ENCODE measurements at places on chromosomes 2 and 18.

DNA sequence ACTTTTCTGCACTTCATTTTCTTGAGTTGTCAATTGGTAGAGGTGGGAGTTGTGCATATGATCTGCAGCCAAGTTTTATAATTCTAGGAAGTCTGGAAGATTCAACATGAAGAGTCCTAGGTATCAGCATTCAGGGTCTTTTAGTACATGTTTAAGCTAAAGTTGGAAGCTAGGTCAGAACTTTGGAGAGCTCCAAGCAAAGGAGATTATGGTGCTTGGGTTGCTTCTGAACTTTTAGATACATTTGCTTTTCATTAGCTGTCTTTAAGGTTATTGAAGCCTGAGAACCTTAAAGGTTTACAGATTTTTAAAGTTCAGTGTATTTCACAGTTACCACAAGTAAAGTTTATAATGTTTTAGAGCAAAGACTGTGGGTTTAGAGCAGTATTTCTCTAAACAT is 85.5 kb downstream of the EPC2 start:
- DNase-seq = peak; percentile 27

DNA sequence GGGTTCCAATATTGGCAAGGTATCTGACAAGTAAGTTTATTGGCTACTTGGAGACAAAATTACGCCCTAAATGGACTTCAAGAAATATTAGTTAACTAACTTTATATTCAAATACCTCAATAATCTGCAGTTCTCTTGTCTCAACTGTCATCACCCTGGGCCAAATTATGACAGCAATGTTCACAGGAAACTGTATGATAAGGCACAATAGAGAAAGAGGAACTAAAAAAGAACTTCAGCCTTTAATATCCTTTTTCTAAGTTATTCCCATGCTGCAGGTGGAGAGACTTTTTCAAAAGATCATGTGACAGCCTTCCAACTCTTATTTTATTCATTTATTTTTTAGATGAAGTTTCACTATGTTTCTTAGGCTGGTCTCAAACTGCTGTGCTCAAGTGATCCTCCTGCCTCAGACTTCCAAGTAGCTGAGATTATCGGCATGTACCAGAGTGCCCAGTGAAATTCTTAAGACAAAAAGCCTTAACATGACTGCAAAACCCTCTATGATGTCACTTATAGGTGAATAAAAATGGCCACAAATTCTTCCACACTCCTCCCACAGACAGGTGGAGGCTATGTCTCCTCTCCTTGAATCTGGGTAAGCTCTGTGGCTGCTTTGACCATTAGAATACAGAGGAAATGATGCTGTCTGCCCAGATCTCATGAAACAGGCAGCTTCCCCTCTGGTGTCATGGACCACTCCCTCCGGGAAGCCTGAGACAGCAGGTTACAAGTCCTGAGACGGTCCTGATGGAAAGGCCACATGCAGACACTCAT is 211.0 kb downstream of the TGIF1 start:
- no peak for DNase-seq

GRCh38 chr18:26639149-26639548 is 90.8 kb upstream of the KCTD1 start:
- no peak for DNase-seq

- DNase-seq = no peak
These were observed 457.2 kb upstream of the MEX3C start for GRCh38 chr18:51654488-51655326.

DNA sequence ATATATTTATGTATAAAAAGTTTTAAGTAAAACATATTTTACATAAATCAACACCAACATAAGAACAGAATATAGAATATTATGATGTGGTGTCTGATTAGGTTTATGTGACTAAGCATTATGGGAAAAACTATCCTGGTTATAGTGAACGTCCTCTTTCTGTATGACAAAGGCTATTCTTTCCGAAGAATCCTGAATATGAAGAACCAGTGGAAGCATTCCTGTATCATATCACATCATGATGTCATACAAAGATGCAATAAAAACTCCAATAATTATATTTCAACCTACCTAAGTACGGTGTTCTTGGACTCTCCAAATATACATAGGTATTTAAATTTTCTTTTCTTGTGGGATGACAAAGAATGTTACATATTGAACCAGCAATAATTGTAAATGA is 37.5 kb upstream of the HDAC4 start:
- no peak for DNase-seq

DNA sequence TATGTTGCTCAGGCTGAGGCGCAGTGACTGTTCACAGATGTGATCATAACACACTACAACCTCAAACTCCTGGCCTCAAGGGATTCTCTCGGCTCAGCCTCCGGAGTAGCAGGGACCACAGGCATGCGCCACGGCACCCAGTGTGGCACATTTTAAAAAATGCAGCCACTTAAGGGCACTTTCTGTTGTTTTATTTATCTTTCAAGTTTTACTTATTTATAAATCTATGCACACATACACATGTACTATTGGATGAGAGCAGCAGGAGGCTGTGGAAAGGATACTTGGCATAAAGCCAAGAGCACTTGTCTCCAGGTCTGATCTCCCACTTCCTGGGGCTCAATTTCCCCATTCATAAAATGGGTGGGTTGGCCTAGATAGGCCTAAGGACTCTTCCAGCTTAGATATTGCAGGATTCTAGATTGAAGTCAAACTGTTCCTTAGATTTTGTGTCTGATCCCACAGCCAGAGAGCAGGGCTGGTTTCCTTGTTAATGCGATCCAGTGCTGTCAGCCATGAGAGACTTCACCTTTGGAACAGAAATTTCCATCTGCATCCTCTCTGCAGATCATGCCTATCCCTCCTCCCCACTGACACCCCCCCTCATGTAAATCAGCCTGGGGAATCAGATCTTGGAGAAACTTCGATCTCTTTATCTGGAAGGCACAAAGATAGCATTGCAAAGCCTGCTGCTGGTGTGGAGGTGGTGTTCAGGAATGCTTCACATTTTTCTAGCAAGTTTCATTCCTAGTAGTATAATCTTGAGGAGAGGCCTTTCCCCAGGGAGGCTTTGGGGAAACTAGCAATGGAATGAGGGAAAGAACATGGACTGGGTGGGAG is 24.7 kb downstream of the PCBP1 start:
- peak; percentile 71 for DNase-seq

DNA sequence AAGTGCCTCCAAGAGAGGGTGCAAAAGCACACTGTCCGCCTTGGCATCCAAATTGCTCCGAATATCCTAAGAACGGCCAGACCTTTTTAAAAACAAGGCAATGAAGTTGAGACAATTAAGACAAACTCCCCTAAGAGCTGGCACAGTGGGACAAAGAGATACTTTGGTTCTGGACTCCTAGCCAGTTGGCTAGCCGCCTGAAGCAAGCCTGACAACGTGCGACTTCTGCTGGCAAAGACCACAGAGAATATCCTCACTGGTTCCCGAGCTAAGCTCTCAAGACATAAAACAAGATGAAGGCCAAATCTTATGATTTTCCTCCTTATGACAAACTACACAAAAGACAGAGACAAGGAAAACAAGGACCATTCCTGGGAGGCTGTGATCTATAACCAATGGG is 32.7 kb downstream of the CHRNA1 start:
- no peak for DNase-seq

GRCh38 chr18:47970664-47971531 is 40.4 kb upstream of the SMAD2 start:
- no peak for DNase-seq

DNA sequence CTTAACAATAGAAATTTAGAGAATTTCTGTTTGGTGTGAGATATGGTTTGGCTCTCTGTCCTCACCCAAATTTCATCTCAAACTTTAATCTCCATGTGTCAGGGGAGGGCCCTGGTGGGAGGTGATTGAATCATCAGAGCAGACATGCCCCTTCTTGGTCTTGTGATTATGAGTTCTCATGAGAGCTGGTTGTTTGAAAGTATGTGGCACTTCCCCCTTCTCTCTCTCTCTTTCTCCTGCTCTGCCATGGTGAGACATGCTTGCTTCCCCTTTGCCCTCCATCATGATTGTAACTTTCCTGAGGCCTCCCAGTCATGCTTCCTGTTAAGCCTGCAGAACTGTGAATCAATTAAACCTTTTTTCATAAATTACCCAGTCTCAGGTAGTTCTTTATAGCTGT is 524.7 kb upstream of the ACVR2A start:
- DNase-seq = no peak
